CD4-positive, alpha-beta T cell treated with Interleukin-6 for 4 hours (primary cell): ENCODE measurements at places on chromosomes 5 and 9.

DNA sequence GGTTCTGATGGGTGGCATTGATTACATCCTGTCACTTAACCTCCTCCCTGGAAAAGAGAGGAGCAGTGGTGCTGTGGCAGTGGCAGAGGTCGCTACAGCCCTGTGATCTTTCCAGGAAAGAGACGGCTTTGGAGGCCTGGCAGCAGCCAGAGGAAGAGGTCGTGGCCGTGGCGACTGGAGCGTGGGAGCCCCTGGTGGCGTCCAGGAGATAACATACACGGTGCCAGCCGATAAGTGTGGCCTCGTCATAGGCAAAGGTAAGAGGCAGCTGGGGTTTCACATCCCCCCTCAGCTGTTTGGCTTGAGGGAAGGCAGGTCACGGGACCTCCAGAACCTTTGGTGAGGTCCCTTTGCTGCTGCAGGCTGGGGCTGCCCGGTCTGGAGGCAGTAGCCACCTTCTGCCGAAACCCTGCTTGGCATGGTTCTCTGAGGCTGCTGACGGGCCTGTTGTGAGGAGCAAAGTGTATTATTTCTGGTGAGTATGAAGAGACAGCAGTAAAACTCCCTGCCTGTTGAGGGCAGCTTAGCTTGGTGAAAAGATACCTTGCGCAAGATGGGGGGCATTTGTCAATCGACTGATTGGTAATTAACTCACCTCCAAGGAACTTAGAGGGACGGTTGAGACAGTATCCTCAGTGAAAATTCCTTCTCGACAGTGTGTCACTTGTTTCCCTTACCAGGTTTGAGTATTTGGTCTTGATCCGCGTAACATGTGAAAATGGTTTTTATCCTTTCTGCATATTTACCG, 38.0 kb upstream of the PRDM12 start:
- no peak for DNase-seq

DNA sequence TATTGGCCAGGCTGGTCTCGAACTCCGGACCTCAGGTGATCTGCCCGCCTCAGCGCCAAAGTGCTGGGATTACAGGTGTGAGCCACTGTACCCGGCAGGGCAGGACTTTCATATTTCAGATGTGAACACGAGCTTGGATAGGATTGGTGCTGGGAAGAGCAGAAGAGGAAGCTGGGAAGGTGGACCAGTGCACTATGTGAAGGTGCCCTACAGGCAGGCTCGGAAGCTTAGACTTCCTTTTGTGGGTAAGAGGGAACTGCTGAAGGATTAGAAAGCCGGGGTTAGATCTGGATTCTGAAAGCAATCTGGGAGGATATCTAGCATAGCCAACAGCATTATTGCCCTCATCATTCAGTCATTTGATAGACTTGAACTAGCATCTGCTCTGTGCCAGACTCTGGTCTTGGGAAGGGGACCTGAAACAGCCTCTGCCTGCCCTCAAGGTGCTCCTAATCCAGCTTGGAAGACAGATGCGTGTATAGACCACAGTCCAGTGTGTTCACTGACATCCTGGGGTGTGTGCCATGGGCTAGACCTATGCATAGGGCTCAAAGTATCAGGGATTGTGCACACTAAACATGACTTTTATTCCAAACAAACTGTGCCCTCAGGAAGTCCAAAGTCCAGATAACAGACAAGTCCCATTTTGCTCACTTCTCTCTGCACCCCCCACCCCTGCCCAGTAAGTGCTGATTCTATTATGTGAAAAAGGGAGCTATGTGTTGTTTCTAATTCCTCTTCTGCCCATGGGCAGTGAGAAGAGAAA, 637 bp downstream of the CBY3 start:
- no peak for DNase-seq

GRCh38 chr9:34686732-34687131, 4.3 kb downstream of the CCL19 start:
- no peak for DNase-seq

DNA sequence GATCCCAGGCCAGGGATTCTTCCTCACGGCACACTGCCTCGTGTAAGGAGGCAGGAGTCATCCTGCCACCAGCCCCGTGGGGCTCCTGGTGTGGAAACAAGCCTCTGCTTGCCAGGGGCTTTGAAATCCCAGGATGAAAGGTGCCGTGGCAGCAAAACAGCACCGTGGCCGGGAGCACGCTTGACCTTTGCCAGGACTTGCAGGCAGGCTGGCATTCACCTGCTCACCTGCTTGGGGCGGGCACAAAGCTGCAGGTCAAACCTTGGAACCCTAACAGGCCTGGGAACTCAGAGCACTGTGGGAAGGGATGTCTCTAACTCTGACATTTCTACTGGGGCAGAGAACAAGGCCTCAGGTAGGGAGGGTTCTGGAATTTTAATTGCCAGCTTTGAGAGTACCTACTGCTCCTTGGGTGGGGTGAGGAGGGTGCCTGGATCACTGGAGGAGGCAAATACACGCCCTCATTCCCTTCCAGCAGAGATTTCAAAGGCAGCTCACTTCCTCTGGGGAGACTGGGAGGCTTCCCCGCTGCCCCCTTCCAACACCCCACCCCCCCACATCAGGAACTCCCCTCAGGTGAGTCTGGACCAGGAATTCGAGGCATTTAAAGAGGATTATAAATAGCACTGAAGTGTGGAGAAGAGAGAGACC, 45.6 kb upstream of the STXBP1 start:
- no peak for DNase-seq

- no peak for DNase-seq
Observed at GRCh38 chr5:107542428-107542827, 128.3 kb downstream of the EFNA5 start.

GRCh38 chr9:114721491-114722079, 39.6 kb upstream of the TEX48 start:
- DNase-seq, result no peak

- DNase-seq, result no peak
Observed at GRCh38 chr5:44299394-44299793, 89.8 kb downstream of the FGF10 start.

GRCh38 chr9:93591301-93592007, 15.1 kb downstream of the PHF2 start:
- DNase-seq, result no peak
